ENCODE measurements at places on chromosomes 1 and 21.

- DNase-seq: no peak
Observed at GRCh38 chr21:18253799-18254198, 9.2 kb downstream of the CHODL start.

DNA sequence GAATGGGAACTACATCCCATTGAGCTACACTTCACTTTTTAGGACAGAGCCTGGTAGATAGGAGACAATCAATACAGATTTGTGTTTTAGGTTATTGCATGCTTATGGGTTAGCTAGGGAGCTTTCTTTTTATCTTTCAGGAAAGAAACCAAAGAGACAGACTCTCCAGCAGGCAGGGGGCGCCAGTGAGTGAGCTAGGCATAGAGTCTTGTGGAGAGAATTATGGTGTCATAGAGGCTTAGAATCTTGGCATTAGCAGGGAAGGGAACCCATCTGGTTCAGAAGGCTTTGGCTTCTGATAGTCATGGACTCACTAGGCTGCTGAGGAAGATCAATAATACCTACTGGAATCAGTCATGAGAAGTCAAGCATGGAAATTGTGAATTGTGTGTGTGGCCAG is at the start of gene SMCP:
SMCP (plus strand) TSS at position 281 of the 400 bp plus-strand sequence. CDS start 6,101 bp downstream, outside the sequence.
- DNase-seq: peak; percentile 60

DNA sequence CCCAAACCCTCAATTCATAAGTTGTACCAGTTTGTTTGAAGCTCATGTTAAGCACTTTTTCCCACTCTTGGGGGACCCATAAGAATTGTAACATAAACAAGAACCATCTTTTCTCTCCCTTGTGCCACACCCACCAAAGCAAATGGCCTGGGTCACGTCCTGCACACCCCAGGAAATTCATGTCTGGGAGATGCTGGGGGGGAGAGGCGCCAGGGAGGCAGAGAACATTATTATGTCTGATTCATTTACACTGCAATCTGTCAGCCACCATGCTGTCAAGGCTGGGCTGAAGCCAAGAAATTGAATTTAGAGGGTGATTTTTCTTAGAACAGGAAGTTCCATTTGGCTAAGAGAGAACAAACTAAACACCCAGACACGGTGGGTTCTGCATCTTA is 37.2 kb upstream of the IPO9 start:
- no peak for DNase-seq

GRCh38 chr1:241722947-241723346 is 70.9 kb downstream of the WDR64 start:
- no peak for DNase-seq

DNA sequence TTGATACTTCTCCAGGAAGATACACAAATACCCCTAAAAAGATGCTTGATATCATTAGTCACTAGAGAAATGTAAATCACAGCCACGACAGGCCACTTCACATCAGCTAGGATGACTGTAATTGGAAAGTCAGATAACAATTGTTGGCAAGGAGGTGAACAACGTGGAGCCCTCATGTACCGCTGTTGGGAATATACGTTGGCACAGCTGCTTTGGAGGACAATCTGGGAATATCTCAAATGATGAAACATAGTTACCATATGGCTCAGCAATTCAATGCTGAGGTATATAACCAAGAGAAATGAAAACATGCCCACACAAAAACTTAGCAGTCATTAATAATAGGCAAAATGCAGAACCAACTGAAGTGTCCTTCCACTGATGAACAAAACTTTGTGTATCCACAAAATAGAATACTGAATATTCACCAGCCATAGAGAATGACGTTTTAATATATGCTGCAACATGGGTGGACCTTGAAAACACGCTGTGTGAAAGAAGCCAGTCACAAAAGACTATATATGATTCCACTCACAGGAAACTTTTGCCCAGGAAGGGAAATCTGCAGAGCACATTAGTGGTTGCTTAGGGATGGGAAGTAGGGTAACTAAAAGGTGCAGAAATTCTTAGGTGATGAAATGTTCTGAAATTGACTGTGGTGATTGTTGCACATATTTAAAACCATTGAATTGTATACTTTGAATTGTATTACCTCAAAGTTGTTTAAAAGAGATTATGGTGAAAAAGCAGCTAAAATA is 95.4 kb downstream of the AHCTF1 start:
- DNase-seq: no peak

- no peak for DNase-seq
Observed at GRCh38 chr1:161956097-161956496, 67.6 kb downstream of the OLFML2B start.

DNA sequence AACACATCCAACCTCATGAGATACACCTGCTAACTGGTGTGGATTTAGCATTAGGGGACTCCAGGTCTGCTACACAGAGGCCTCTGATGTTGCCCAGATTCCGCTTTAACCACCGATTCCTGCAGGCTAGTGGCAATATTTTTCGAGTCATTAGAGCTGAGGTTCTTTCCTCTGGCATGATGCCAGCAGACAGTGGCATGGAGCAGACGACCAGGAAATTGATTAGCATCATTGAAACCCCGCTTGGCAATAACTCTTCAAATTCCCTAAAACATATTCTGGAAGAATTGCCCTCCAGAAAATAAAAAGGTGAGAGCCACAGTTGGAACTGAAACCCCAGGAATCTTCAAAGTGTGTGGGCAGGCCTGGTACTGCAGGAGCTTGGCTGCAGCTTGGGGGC is 28.4 kb upstream of the ETV3 start:
- no peak for DNase-seq

- no peak for DNase-seq
Observed at GRCh38 chr1:16644193-16644481, 22.6 kb downstream of the RNU1-3 start.

GRCh38 chr1:240190881-240191401 is 99.3 kb downstream of the FMN2 start:
- DNase-seq: peak; percentile 15

DNA sequence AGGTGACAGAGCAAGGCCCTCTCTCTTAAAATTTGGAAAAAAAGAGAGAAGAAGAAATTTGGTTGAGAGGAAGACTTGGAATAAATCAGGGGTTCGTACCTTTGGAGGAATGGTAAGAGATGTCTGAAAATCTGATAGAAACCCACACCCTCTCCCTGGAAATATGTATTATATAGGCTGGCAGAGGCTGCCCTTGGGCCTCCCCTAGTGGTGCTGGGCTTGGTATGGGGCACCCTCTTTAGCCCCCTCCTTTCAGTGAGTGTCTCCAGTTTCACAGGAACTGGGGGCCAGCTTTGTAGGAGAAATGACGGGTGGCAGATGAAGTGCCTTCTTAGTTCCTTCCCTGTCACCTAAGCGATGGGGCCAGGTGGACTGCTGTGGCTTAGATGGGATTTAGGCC is 82.9 kb upstream of the SLC2A1 start:
- DNase-seq: no peak

- DNase-seq: no peak
Observed at GRCh38 chr21:46145159-46145839, 10.1 kb downstream of the FTCD start.

DNA sequence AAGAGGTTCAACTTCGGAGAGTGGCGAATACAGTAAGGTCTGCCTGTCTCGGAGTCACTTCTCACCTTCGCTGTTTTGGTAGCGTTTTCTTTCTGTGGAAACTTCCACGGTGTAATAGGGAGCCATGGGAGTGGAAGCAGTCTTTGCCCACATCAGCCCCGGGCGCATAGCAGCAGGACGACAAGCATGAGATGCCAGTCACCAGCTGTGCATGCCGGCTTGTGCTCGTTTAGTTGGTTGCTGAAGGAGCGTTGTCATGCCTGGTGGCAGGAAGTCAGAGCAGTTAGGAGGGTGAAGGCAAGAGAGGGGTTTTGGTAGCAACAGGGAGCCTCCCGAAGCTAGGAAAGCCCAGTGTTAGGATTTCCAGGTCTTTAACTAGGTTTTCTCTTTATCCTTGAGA is 58.8 kb downstream of the MRPS6 start:
- no peak for DNase-seq

DNA sequence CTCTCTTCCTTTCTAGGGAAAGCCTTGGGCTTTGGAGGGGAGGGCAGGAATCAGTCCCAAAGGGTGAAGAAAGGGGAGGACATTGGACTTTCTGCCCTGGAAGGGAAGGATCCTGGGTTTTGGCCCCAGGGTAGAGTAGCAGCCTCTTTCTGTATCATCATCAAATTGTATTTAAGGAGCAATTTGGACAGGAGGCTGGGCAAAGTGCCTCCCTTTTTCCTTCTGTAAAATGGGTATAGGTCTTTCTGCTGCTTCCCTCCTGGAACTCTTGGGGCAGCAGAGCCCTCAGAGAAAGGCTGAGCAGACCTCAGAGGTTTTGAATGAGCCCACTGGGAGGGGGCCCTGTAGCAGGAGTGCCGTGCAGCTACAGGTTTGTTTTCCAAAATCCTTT is 38.4 kb downstream of the ARHGEF10L start:
- no peak for DNase-seq

GRCh38 chr1:33610864-33611455 is 138.5 kb downstream of the ZSCAN20 start:
- no peak for DNase-seq

DNA sequence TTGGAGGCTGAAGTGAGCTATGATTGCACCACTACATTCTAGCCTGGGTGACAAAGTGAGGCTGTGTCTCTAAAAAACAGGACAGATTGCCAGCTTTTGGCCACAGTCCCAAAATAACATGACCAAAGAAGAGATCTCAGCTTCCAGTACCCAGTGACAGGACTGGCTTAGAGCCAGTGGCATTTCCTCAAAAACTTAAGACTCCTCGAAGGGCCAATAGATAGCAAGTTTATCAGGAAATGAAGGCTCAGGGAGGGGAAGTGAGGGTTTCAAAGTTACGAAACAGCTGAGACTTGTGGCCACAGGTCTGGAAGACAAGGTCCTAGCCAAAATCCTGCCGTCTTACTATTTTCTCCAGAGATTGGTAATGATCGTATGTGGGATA is 6.3 kb upstream of the TMEM39B start:
- peak; percentile 15 for DNase-seq

- DNase-seq: no peak
Observed at GRCh38 chr1:230082211-230082610, 15.2 kb downstream of the GALNT2 start.

DNA sequence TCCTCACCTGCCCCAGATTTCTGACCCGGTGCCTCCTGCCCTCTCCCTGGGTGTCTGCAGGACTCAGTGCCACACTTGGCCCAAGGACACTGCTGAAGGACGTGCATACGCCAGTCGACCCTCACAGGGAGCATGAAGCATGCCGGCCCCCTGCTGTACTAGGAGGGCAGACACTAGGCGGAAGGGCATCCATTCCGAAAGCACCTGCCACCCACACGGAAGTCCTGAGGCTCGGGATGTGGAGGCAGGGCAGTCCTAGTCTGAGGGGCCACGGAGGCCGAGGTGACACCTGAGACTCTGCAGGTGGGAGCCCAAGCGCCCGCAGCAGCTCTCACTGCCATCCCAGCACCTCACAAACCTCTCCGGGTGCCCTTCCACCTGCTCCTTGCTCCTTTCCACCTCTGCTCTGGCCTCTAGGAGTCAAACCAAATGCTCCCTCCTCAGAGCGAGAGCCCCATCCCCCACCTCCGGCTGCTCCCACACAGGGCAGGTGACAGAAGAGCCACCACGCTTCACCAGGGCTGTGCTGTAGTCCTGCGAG is 2.4 kb downstream of the NPHP4 start:
- no peak for DNase-seq

DNA sequence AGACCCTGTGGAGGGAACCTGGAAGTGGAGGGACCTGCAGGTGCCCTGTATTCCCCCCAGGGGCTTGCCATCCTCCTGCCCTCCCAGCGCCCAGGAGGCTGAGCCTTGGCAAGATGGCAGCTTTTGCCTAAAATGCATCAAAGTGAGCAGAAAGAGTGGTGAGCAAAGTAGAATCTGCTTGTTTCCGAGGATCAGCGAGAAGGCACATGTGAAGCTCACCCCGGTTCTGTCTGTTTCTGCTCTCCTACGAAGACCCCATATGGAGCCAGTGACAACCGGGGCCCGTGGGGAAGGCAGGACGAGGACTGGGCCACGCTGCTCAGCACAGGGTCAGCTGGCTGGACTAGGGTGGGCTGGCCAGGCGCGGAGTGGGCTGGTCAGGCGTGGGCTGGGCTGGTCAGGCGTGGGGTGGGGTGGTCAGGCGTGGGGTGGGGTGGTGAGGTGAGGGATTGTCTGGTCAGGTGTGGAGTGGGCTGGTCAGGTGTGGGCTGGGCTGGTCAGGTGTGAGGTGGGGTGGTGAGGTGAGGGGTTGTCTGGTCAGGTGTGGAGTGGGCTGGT is 5.2 kb upstream of the FNDC10 start:
- DNase-seq: no peak

DNA sequence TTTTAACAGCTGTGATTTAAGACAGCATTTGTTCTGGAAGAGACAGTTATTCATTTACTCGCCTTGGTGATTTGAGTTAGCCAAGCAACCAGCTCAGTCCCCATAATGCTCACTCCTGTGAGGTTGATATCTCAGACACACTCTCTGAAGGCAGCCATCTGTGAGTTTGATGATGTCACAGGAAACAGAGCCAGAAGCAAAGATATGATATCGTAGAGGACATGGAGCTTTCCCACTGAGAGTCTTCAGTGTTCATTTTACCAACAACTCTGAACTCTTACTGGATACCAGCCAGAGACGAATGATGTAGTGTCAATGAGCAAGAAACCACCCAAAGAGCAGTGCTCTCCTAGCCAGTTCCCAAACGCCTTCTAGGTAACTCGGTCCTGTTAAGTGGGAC is 219.4 kb downstream of the SLC35F3 start:
- DNase-seq: no peak

GRCh38 chr1:51305371-51305823 is 25.0 kb downstream of the TTC39A start:
- DNase-seq: no peak

GRCh38 chr1:226558036-226558650 is 9.6 kb downstream of the STUM start:
- DNase-seq: no peak

GRCh38 chr1:210696709-210697108 is 368.0 kb downstream of the HHAT start:
- DNase-seq: no peak

GRCh38 chr1:98661544-98662355 is at the start of gene SNX7:
TSS of gene SNX7 (plus strand) at chr1:98661721. CDS start at chr1:98661732, 11 bp downstream.
- DNase-seq: peak; percentile 84

DNA sequence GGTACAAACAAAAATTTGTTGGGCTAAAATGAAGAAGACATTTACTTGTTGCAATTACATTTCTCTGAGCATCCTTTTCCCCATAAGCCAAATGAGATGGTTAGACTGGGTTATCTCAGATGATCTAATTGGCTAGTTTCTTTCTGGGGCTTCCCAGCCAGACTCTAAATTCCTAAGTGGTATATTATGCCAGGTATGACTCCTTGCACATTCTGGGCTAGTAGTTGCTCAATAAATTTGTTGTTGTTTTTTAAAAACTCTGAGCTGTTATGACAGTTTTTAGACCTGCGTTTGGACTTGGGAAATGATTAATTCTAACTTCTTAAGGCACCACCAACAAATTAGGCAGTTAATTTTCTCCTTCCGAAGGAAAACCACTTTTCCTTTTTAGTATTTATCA is 66.1 kb downstream of the UCK2 start:
- no peak for DNase-seq

GRCh38 chr1:18020021-18020817 is 87.4 kb upstream of the IGSF21 start:
- DNase-seq: no peak

DNA sequence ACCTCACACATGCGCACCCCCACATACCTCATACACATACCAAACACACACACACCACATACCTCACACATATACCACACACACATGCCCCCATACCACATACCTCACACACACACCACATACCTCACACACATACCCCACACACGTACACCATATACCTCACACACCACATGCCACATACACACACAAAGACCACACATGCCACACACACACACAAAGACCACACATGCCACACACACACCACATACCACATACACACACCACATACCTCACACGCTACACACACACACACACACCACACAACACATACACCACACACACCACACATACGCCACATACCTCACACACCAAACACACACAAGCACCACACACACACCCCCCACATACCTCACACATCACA is 30.0 kb downstream of the HIVEP3 start:
- DNase-seq: no peak
